ENCODE measurements at places on chromosomes 3 and 15.

- no peak for DNase-seq
These were observed 435.9 kb downstream of the NR2F2 start for GRCh38 chr15:96766366-96766765.

DNA sequence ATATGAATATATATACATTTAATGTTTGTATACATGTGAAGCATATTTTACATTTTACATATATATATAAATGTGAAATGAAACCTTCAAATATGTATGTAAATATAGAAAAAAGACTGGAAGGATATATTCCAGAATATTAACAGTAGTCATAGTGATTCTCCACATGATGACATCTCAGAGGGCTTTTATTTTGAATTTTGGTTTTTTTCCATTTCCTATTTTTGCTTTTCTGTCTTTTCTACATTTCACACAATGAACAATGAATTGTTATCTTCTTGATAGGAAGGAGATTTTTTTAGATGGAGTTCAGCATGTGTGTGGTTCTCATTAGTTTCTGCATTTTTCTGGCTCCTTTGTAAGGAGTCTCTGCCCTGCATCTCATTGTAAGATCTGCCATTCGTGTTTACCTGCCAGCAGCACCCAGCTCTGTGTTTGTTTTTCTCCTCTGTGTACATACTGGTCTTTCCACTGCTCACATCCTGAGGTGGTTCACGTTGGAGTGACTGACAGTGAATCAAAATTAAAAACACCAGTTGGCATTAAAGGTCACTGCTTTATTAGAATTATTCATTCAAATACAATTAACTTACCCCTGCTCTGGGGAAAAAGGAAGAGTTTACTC is 425.3 kb upstream of the MDFIC2 start:
- no peak for DNase-seq

DNA sequence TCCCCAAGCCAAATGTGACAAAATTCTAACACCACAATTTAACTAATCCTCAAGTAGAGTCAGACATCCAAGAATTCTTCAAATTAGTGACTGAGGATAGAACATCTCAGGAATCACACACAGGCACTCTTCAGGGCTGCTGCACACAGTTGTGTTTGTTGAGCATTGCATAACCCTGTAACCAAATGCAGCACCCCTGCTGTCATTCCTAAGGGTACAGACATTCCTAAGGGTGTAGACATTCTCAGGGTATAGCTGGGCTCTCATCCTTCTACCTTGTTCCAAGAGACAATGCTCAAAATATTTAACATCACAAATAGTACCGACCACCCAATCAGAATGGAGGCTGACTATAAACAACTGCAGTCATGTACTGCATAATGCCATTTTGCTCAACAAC is 107.1 kb upstream of the UBE2E2 start:
- DNase-seq, result no peak

- DNase-seq, result no peak
These were observed 25.0 kb upstream of the DGKG start for GRCh38 chr3:186386883-186387560.

Data from SK-N-DZ (cell line).